Thyroid gland (tissue), 4 donors: ENCODE measurements at places on chromosomes 2 and 18. TPM values are rescaled to one million over a fixed set of nuclear protein-coding genes. Genes with fewer than 3 reads are reported as not detected.

- no peak overlapping the region for H3K27ac ChIP-seq
- no peak overlapping the region for H3K4me3 ChIP-seq
- no peaks in the 10 kb centered on the region for H3K36me3 ChIP-seq
Observed at GRCh38 chr2:28577791-28578680, 82.2 kb downstream of the PLB1 start.

GRCh38 chr18:66647671-66648070 is 43.8 kb upstream of the CDH19 start:
- no peak overlapping the region for H3K4me3 ChIP-seq
- H3K4me1 ChIP-seq = no peaks in the 10 kb centered on the region
- no peak for DNase-seq
- H3K27ac ChIP-seq = no peak overlapping the region
- no peaks in the 10 kb centered on the region for H3K36me3 ChIP-seq

The GAREM1 gene
- 5.2 TPM for total RNA-seq

GRCh38 chr2:190584980-190585661 is 50.6 kb upstream of the NEMP2 start:
- no peak overlapping the region for H3K4me3 ChIP-seq
- no peaks in the 10 kb centered on the region for H3K27me3 ChIP-seq
- H3K4me1 ChIP-seq = no peaks in the 10 kb centered on the region
- no peak overlapping the region for H3K27ac ChIP-seq
- DNase-seq = no peak

The NAT8 gene
- total RNA-seq = not detected

DNA sequence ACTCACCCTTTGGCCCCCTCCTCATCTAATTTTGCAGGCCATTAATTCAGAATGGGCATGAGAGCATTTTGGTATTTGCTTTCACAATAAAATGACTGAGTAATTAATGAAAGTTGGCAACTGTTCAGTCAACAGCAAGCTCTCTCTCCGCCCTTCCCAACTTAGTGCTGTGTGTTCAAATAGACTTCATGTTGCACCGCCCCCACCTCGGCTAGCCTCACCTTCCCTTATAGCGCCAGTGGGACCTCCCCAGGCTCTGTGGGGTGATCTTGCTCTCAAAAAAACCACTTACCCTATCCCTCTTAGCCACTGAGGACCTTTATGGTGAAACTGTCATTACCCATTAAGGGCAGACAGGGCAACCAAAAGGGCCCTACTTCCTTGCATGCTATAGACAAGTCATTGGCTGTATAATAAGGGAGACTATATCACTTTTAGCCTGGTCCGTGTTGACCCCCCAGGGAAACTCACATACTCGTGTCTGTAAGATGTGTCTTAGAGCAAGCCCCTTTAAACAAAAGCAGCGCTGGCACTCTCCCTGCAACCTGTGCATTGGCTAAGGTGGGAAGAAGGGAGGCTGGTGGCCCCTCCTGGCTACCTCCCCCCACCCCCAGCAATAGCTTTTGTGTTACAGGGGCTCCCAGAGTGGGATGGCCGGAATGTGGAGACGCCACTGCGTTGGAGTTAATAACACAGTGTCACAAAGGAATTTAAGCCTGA is 15.2 kb downstream of the EN1 start:
- no peaks in the 10 kb centered on the region for H3K36me3 ChIP-seq
- peaks cover 11% of the 10 kb centered on the region for H3K4me1 ChIP-seq
- H3K27ac ChIP-seq = no peak overlapping the region
- no peak overlapping the region for H3K4me3 ChIP-seq
- no peak for DNase-seq

The BOLL gene
- 0.45 TPM for total RNA-seq

- H3K36me3 ChIP-seq = no peaks in the 10 kb centered on the region
- H3K27ac ChIP-seq = no peak overlapping the region
- DNase-seq = no peak
- H3K4me1 ChIP-seq = no peaks in the 10 kb centered on the region
Observed at GRCh38 chr2:63520793-63521192, 67.5 kb downstream of the WDPCP start.

The SLC14A1 gene
- 6.2 TPM for total RNA-seq

DNA sequence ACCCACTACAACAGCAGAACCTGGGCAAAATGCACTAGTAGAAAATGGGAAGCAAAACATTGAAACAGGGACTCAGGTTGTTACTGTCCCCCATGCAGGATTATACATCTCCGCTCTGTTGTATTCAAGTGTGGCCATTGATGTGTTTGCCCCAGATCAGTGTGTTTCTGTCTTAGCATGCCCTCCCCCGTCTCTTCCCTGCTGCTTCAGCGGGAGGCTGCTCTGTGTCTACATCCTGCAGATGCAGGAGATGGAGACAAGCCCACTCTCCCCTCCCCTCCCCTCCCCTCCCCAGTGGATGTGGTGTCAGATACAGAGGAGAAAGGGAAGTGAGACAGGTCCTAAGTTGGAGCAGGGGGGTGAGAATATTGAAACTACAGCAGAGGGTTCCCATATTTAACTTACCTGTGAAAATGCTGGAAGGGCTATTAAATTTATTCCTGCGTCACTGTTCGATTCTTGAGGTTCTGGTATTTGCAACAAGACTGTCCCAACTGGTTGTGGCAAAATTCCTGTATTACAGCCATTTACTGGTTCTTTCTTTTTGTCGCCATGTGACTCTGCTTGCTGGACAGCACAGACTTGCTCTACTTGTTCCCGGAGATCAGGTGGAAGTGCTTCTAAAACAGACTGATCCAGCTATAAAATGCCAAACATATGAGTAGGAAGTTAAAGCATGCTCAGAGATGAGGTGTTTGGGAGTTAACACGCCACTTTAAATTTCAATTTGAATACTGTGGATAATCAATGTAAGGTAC is 67.0 kb downstream of the EIF5B start:
- peaks cover 61% of the 10 kb centered on the region for H3K36me3 ChIP-seq
- H3K4me3 ChIP-seq = no peak overlapping the region
- no peak overlapping the region for H3K27ac ChIP-seq
- H3K27me3 ChIP-seq = no peaks in the 10 kb centered on the region

DNA sequence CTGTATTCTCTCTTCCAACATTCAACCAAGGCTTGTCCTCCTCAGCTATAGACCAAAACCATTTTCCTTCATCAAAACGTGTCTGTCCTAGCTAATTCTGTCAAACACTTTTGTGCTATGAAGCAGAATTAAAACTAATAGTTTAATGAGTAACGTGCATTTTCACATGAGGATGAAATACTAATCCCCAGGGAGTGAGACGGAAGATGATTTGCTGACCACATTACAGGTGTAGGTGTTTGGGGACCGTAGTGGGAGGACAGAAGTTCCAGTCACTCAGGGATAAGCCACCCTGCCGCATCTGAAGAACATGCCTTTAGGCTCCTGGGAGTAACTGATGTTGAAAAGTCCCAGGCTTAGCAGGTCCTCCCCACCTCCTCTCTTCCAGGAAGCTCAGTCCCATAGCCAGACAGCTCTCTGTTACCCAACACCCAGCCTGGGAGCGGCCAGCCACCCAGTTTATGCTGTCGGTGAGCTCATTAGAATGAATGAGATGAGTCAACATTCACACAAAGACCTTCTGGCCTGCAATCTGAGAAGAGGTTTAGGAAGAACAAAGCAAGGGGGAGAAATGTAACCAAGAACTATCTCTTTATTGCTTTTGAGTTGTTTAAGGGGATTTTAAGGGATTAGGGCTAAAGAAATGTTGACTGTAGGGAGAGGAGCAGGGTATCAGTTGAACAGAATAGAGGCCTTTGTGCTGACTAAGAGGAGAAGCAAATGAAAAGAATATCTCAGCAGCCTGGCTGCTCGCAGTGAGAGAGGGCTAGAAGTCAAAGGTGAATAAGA is 122.5 kb downstream of the FOXI3 start:
- no peaks in the 10 kb centered on the region for H3K4me1 ChIP-seq
- no peak for DNase-seq
- H3K4me3 ChIP-seq = no peak overlapping the region
- H3K36me3 ChIP-seq = no peaks in the 10 kb centered on the region
- H3K27ac ChIP-seq = no peak overlapping the region
- no peaks in the 10 kb centered on the region for H3K27me3 ChIP-seq

- H3K4me3 ChIP-seq = no peak overlapping the region
- H3K4me1 ChIP-seq = no peaks in the 10 kb centered on the region
- H3K27ac ChIP-seq = no peak overlapping the region
- no peaks in the 10 kb centered on the region for H3K27me3 ChIP-seq
Observed at GRCh38 chr2:8407332-8407731, 274.5 kb upstream of the ID2 start.

The CDK5R2 gene
- total RNA-seq = not detected

DNA sequence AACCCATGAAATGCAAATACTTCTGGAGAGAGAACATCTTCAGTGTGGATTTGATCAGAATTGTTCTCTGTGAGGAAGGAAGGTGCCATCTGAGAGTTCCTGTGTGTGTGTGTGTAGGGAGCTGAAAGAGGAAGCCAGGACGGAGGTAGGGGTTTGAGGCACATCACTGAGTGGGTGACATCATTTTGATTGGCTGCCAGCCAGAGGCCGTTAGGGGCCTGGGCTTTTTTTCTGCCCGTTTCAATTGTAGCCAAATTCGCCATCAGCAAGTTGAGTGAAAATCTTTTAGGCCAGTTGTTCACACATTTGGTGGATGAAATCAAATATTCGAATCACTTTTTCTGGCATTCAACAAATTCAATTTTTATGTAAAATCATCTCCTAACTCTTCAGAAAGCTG is 48.9 kb downstream of the TSN start:
- no peaks in the 10 kb centered on the region for H3K27me3 ChIP-seq
- H3K4me1 ChIP-seq = no peaks in the 10 kb centered on the region
- H3K27ac ChIP-seq = no peak overlapping the region

GRCh38 chr2:119117408-119117807 is 41.1 kb downstream of the C1QL2 start:
- H3K4me1 ChIP-seq = no peaks in the 10 kb centered on the region
- DNase-seq = no peak
- H3K36me3 ChIP-seq = no peaks in the 10 kb centered on the region
- H3K4me3 ChIP-seq = no peak overlapping the region

The C2orf78 gene
- not detected for total RNA-seq

DNA sequence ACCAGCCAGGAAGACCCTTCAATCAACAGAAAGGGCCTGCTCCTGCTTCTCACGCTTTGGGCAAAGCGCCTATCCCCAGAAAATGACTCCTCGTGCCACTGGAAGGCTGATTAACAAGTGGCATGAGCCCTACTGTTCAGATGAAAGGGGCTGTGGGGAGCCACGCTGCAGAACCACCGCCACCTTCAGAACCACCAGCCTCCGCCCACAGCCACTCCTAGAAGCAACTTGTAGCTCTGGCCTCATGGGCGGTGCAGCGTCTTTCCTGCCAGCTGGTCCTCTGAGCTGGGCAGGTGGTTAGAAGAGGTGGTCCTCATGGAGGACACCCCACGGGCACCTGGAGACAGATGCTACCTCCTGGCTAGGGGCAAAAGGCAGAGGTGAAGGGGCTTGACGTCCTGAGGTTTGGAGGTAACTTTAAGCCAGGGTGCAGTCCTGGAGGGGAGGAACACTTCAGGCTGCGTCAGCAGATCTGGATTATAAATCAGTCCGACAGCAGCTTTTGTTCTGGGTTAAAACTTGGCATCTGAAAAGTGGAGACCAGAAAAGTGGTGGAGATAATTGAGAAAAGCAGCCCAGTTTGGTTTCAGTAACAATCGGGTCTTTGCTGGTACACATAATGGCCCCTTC is 861 bp upstream of the SEMA4C start:
- peak overlapping the region; percentile 97 for H3K27ac ChIP-seq
- peaks cover 3% of the 10 kb centered on the region for H3K36me3 ChIP-seq
- H3K27me3 ChIP-seq = no peaks in the 10 kb centered on the region
- DNase-seq = peak; percentile 65
- peaks cover 47% of the 10 kb centered on the region for H3K4me1 ChIP-seq
- peak overlapping the region; percentile 100 for H3K4me3 ChIP-seq

GRCh38 chr2:110853516-110853915 is 121.1 kb downstream of the ACOXL start:
- no peak overlapping the region for H3K27ac ChIP-seq
- H3K27me3 ChIP-seq = no peaks in the 10 kb centered on the region
- H3K4me1 ChIP-seq = no peaks in the 10 kb centered on the region
- H3K36me3 ChIP-seq = no peaks in the 10 kb centered on the region
- DNase-seq = peak; percentile 22
- H3K4me3 ChIP-seq = no peak overlapping the region

DNA sequence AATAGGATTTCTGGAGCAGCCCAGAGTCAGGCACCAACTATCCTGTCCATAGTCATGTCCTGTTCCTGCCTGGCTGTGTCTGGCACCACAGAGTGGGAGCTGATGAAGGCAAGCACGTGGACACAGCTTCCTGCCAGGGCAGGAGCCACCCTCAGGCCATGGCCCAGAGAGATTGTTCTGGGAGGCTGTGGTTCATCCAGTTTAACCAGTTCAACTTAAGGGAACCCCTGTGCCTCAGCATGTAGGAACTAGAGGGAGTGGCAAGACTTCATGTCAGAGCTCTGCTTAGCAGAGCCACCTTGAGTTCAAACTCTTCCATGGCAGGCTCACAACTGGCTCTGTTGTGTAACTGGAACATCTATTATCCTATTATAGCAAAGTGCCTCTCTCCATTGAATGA is 73.2 kb upstream of the NCKAP5 start:
- H3K36me3 ChIP-seq = no peaks in the 10 kb centered on the region
- no peaks in the 10 kb centered on the region for H3K27me3 ChIP-seq
- no peak overlapping the region for H3K27ac ChIP-seq
- no peaks in the 10 kb centered on the region for H3K4me1 ChIP-seq
- H3K4me3 ChIP-seq = no peak overlapping the region
- DNase-seq = no peak

- no peaks in the 10 kb centered on the region for H3K4me1 ChIP-seq
- no peaks in the 10 kb centered on the region for H3K36me3 ChIP-seq
- no peaks in the 10 kb centered on the region for H3K27me3 ChIP-seq
- DNase-seq = no peak
- no peak overlapping the region for H3K27ac ChIP-seq
Observed at GRCh38 chr2:219621935-219622334, 5.5 kb upstream of the SLC4A3 start.

DNA sequence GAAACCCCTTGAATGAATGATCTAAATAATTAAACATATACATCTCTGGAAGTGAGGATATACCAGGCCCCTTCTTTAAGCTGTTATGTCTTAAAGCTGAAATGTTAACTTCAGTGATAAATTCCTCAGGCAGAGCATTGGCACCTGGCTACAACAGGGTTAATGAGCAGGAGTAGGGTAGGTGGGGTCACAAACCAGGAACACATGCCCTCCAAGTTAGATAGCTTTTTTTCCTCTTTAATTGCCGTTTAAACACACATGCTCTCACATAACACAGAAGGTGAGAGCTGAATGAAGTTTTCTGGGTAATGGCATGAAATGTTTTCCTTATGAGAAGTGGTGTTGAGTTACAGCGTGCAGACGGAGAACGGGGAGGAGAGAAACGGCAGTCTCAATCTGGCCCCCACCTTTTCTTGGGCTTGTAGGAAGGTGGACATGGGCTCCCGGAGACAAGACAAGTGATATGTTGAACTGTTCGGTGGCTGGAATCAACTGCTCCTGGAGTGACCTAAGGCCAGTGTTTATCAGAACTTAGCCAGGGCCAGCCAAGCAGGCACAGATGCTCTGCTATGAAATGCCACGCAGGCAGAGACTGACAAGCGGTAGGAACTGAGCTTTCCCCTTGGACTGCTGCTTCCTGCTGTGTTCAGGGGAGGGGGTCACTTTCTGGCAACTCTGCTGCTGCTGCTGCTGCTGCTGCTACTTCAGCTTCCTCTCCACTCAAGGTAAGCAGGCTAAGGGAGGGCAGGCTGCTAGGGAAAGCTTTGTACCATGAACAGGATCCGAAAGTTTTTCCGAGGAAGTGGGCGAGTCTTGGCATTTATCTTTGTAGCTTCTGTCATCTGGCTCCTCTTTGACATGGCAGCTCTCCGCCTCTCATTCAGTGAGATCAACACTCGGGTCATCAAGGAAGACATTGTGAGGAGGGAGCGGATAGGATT is at the start of gene GALNT5:
GALNT5 (plus strand) TSS at position 394 of the 941 bp plus-strand sequence; CDS start at position 772, 378 bp downstream.
- H3K4me1 ChIP-seq = peaks cover 11% of the 10 kb centered on the region
- no peaks in the 10 kb centered on the region for H3K27me3 ChIP-seq
- no peaks in the 10 kb centered on the region for H3K36me3 ChIP-seq
- peak; percentile 14 for DNase-seq
